ENCODE measurements at places on chromosomes 4 and X.

GRCh38 chrX:143615851-143616250 lies 20.1 kb downstream of the SLITRK4 start:
- DNase-seq, result no peak

- no peak for DNase-seq
These were observed 17.0 kb upstream of the LNX1 start for GRCh38 chr4:53608242-53608641.

DNA sequence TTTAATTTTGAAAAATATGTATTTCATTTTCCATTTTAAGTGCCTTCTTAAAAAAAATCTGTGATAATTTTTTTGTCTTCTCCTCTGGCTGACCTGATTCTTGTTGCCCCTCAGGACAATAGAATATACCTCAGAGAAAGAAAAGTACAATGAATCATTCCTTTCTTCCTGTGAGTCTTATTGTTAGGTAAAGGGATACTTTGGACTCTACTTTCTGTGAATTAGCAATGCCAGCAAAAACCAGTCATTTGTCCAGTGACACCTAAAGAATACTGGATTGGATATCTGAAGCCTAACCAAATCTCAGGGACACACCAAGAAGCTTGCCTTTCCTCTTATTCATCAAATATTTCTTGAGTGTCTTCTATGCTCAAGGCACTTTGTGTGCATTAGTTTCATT lies 102.1 kb downstream of the AREG start:
- no peak for DNase-seq

DNA sequence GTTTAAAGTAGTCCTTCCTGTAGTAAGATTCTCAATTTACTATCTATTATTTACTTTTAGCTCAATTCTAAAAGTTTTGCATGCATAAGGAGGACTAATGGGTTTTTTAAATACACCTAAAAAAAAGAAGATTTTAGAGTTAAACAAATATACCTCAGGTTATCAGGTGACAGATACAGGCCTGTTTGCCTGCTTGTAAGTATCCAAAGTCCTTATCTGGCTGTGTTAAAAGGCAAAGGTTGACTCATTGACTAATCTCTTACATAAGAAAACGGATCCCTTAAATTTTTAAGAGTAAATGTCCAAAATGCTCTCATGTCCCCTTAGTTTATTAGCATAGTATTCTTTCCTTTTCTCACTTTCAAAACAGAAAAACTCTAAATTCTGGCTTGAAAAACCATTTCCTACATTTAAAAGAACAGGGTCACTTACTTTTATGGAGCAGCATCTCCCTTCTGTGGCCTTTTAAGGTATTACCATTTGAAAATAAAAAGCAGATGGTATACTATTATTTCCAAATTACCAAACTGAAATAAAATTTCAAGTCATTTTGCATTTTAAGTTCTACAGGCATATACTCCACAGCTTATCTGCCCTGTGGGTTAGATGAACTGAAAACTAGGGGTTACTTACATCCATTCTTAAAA lies 4.5 kb downstream of the CBR4 start:
- no peak for DNase-seq

- DNase-seq, result no peak
These were observed 162.8 kb upstream of the VCX start for GRCh38 chrX:7680181-7680580.

DNA sequence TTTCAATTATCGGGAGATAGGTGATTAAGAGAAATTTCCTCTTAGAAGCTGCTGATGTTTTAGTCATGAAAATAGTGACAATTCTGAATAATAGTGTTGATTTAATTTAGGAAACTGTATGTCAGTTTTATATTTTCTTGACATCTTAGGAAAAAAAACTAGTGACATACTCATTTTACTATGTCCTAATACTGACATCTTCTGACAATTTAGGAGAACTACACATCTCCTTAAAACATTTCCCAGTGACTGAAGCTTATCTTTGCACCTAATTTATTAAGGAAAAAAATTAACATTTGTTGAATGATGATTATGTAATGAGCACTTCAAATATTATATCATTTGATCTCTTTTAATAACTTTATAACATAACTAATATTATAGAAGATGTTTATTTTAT lies 42.0 kb upstream of the RBMXL3 start:
- no peak for DNase-seq

GRCh38 chr4:24927049-24927448 lies 14.2 kb upstream of the CCDC149 start:
- no peak for DNase-seq

DNA sequence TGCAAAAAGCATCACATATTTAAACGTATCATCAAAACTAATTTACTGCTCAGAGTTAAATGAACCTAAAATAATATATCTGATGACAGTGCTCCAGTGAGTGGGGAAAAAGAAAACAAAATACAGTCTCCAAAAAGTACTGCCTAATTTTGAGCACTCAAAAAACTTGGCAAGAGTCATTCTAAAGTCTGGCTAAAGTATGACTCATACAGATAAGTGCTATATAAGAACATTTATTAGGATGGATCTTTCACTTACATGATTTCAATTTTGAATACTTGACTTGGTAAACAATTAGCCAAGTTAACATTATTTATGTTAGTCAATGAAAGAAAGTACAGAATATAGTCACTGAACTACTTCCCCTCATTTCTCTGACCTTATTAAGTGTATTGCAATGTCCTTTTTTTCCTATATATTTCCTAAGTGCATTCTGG lies 27.2 kb downstream of the FBXO8 start:
- DNase-seq, result no peak

DNA sequence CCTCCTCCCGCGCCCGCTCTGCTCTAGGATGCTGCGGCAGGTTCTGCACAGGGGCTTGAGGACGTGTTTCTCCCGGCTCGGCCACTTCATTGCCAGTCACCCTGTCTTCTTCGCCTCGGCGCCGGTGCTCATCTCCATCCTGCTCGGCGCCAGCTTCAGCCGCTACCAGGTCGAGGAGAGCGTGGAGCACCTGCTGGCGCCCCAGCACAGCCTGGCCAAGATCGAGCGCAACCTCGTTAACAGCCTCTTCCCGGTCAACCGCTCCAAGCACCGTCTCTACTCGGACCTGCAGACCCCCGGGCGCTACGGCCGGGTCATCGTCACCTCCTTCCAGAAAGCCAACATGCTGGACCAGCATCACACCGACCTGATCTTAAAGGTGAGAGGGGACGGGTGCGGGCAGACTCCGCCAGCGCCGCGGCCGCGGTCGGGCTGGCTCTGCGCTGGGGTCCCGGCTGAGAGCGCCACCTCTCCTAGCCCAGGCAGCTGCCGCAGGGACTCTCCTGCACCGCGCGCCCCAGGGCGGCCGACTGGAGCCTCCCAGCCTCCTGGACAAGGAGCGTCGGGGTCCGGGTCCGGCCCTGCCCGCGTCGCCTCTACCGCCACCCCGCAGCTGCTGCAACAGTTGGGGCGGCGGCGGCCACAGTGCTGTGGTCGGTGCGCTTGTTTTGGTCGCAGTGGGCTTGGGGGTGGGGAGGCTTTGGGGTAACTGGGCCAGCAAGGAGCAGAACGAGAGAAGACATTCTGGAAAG lies at the start of gene PTCHD1:
Gene PTCHD1 (plus strand): TSS at position 2 of the 752 bp plus-strand sequence. CDS start 27 bp downstream, at position 29.
- DNase-seq, result no peak

DNA sequence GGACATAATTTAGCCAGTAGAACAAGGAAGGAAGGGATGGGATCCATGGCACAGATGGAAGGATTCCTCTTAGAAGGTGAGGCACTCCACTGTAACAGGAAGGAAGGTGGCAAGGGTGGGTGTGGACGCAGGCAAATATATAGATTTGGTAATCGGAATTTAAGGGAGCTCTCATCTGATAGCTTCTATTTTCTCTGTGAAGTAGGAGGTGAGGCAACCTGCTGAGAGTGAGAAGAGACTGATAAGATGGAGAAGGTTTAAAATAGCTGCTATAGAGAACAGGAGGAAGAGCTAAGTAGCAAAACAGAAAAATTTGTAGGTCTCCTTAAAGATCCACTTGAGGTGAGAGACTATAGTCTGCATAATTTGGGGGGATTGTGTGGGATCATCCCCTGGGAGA lies 61.8 kb upstream of the BRS3 start:
- DNase-seq, result no peak

DNA sequence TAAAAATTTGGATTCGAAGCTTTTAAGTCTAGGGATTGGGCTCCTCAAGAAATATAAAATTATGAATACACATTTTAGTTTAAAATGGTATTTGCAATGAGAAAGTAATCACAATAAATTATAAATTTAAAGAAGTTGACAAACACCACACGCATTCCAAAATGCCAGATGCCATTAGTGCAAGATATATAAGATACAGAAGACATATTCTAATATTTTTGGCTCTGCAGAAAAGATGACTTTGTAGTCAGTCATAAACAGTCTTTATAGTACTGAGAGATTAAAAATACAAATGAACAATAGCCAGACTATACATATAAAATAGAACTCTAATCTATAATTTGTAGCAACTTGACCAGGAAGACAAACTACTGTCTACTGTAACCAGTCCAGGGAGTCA lies 309.0 kb upstream of the PABPC4L start:
- no peak for DNase-seq

DNA sequence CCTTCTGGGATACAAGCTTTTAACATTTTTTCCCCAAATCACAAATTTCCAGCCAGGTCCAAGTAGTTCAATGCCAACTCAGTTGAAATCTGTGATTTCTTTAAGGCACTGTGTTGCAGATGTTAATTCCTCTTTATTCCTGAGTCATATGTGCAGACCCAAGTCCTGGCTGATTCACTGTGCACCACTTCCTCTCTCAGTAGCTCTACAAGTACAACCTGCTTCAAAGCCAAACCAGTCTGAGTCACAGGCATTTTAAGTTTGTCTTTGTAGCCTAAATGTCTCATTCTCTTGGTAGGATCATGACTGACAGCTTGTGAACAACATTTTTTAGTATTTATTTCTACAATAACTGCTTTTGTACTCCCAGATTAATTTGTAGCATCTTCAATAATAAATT lies 165.6 kb upstream of the S100G start:
- DNase-seq, result peak; percentile 0

DNA sequence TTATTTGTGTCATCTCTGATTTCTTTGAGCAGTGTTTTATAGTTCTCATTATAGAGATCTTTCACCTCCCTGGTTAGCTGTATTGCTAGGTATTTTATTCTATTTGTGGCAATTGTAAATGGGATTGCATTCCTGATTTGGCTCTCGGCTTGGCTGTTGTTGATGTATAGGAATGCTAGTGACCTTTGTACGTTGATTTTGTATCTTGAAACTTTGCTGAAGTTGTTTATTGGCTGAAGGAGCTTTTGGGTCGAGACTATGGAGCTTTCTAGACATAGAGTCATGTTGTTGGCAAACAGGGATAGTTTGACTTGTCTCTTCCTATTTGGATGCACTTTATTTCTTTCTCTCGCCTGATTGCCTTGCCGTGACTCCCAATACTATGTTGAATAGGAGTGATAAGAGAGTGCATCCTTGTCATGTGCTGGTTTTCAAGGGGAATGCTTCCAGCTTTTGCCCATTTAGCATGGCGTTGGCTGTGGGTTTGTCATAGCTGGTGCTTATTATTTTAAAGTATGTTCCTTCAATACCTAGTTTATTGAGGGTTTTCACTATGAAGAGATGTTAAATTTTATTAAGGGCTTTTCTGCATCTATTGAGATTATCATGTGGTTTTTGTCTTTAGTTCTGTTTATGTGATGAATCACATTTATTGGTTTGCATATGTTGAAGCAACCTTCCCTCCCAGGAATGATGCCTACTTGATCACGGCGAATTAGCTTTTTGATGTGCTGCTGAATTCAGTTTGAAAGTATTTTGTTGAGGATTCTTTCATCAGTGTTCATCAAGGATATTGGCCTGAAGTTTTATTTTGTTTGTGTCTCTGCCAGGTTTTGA lies 72.7 kb upstream of the BOD1L1 start:
- DNase-seq, result no peak

- peak; percentile 56 for DNase-seq
These were observed at the start of gene GPM6B for GRCh38 chrX:13816643-13817627. Gene GPM6B (minus strand): TSS chrX:13817093. CDS start chrX:13816904, 189 bp downstream.

DNA sequence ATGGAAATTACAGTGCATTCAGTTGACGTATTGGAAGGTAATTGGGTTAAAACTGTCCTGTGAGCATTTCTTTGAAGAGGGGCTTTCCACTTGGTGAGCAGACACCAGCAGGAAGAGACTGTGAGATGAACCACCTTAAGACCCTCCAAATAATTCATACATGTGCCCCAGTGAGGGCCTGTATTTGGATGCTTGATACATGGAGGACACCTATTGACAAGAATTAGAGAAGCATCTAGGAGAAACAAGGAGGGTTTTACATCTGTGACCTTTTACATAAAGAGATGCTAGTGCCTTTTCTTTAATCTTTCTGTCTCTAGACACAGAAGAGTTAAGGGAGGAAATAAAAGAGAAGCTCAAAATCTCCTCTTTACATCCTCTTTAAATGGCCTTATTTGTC lies 1115.3 kb upstream of the IGFBP7 start:
- no peak for DNase-seq

- no peak for DNase-seq
These were observed 261.8 kb upstream of the EDNRA start for GRCh38 chr4:147219145-147219544.

- DNase-seq, result no peak
These were observed 63.2 kb upstream of the FAM47B start for GRCh38 chrX:34879346-34879745.

DNA sequence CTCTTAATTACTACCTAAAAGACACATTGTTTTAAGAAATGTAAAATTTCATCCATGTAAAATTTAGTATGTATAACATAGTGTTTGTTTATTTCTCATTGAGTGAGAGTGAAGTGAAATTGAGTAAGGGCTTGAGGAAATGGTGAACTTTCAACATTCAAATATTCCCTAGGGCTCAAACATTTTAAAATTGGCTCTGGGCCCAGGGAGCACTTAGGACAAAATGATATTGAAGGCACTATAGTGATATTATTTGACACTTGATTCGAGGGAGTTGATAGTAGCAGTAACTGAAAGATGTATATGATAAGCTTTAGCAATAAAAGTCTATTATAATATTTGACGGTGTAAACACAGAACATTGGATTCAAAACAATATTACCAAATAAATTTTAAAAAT lies 1244.0 kb upstream of the TENM3 start:
- no peak for DNase-seq

GRCh38 chr4:85953651-85954018 lies 406.2 kb downstream of the MAPK10 start:
- DNase-seq, result no peak

GRCh38 chr4:6621556-6621927 lies 18.9 kb upstream of the MRFAP1 start:
- DNase-seq, result no peak

GRCh38 chr4:169159624-169160171 lies 111.1 kb downstream of the SH3RF1 start:
- DNase-seq, result no peak

- DNase-seq, result no peak
These were observed 12.7 kb downstream of the GUCY1A1 start for GRCh38 chr4:155679343-155679742.

DNA sequence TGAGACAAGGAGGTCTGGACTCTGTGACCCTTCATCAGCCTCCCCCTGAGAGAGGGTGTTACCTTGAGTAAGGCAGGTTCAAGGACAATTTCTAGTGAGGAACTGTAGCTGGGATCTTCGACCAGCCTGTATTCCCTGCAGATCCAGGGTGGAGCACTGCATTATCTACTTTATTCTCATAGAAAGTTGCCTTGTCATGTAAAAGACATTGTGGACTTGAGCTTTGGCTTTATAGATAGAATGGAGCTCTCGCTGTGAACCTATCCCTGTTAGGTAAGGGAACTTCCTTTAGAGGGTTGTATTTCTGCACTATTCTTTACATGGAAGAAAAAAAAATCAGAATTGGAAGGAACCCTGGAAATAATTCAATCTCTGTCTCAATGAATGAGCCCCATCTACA lies 91.4 kb downstream of the MAOA start:
- no peak for DNase-seq

Data from nucleus accumbens (tissue), 56 donors.